NCI-H69 (cell line): ENCODE measurements at places on chromosomes 12 and 14.

DNA sequence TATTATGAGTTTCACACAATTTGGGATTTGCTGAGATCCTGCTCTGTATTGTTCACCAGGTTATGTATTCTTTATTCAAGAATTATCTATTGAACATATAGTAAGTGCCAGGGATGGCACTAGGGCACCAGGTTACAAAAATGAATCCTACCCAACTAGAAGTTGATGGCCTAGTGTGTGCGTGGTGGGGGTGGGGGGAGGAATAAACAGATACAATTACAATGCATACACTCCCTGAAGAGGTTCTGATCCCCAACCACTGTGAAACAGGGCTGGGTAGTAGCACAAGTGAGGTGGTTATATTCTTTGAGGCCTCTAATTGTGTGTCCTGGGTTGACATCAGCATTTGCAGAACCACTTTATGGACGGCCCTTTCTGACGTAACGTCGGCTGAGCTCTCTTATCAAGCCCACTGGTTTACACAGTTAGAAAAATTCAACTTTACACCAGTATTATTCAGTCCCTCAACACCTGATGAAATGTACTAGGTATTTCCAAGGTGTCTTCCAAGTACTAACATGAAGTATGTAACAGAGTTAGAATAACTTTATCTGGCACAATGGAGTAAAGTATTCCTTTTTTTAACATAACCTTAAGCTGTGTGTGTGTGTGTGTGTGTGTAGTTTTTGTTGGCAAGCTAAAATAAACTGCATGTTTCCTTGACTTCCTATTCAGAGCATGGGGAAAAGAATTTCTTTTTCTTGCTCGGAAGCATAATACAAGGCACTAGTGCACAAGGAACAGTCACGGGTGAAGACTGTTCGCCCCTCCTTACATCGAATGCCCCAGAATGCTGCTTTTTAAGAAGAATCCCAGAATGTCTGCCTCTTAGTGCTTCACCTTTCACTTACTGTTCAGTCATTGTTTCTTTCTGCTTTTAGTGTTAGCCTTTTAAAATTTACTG is 8.1 kb upstream of the GLRX5 start:
- no peak for DNase-seq

DNA sequence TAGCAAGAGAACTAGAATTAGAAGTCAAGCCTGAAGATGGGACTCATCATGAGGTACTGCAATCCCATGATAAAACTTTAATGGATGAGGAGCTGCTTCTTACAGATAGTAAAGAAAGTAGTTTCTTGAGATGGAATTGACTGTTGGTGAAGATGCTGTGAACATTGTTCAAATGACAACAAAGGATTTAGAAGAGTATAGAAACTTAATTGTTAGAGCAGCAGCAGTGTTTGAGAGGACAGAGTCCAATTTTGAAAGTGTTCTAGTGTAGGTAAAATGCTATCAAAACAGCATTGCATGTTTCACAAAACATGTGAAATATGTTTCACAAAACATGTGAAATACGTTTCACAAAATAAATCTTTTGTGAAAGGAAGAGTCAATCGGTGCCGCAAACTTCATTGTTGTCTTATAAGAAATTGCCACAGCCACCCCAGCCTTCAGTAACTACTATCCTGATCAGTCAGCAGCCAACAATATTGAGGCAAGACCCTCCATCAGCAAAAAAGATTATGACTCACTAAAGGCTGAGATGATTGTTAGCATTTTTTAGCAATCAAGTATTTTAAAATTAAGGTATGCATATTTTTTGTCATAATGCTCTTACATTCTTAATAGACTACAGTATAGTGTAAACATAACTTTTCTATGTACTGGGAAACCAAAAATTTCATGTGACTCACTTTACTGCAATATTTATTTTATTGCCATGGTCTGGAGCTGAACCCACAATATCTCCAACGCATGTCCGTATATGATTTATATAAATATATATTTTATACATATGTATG is 173.4 kb upstream of the BMP4 start:
- no peak for DNase-seq

- DNase-seq, result no peak
Observed at GRCh38 chr12:127500512-127501035, 766.4 kb upstream of the TMEM132C start.

GRCh38 chr12:7961395-7962178 is 25.6 kb upstream of the SLC2A3 start:
- DNase-seq, result no peak

- no peak for DNase-seq
Observed at GRCh38 chr12:11863478-11863906, 207.2 kb upstream of the BCL2L14 start.

- no peak for DNase-seq
Observed at GRCh38 chr12:106090591-106091445, 47.9 kb downstream of the NUAK1 start.

DNA sequence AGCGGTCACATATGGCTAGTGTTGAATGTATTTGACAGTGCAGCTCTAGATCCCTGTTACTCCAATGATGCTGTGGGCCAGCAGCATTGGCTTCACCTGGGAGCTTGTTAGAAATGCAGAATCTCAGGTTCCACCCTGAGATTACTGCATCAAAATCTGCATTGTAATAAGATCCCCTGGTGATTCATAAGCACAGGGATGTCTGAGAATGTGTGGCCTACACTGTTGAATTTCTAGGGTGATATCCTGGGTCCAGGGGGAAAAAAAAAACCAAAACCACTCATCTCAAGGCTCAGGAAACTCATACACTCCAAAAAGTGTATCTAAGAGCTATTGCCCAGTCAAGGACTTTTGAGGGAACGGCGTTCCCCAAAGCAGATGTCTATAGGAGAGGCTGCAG is 196.8 kb downstream of the PPM1H start:
- DNase-seq, result no peak

- no peak for DNase-seq
Observed at GRCh38 chr12:131242741-131243496, 289.2 kb downstream of the ADGRD1 start.

- DNase-seq, result no peak
Observed at GRCh38 chr12:52361553-52361952, 5.7 kb downstream of the KRT85 start.

DNA sequence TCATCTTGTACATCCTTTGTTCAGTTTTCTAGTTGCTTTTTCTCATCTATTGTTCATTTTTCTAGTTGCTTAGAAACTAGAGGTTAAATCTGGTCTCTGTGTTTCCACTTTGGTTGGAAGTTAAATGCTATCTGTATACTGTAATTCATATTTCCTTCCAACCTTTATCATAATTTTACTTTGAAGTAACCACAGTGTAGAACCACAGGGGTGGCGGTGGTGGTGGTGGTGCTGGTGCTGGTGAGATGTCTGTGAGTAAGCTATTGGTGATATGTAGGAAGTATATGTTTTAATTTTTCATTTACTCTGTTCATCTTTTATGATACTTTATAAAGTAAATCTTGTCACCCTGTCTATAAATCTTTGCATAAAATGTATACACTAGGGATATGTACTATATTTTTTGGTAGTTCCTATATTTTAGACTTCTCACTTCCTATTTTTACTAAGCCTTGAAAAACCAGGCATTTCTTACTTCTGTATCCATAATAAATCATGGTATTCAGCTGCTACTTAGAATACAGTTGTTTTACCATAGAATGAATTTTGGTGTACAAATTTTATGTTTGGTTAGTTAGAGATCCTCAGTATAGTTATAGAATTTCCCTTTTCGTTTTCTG is 31.9 kb downstream of the CCDC91 start:
- DNase-seq, result no peak

GRCh38 chr12:109804820-109805761 is 28.1 kb downstream of the TRPV4 start:
- peak; percentile 59 for DNase-seq

DNA sequence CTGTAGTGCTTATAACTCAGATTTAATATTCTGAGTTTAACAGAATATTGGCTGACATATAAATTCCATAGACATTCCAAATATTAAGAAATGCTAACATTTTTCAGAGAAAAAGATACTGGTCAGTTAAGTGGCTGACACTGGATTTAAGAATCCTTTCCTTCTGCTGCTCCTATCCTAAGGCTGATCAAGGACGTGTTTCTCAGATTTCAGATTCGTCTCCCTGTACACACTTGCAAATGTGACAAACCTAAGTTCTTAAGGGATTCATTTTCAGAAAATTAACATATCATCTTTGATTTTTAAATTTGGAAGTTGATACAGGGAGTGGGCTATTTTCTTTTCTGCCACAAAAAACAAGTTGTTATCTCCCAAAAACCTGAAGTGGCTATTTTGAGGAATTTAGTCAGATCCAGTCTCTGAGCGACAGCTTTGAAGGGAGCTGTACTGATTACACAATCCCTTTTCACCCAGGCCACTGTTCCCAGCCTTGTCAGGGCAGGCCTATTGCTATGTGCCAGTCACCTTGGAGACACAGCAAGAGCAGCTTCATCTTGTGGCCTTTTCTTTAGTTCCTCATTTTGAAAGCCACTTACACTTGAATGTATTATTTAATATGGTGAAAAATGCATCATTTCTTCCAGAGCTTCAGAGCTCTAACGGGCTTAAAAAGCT is 370.6 kb downstream of the KCNH5 start:
- peak; percentile 18 for DNase-seq

- no peak for DNase-seq
Observed at GRCh38 chr12:27464220-27464554, 17.7 kb downstream of the SMCO2 start.

GRCh38 chr12:124883263-124884130 is 19.8 kb upstream of the SCARB1 start:
- no peak for DNase-seq

- peak; percentile 88 for DNase-seq
Observed at GRCh38 chr12:57226588-57227314, 2.8 kb upstream of the SHMT2 start.

GRCh38 chr14:51430633-51431032 is 190.6 kb downstream of the TMX1 start:
- DNase-seq, result peak; percentile 66

DNA sequence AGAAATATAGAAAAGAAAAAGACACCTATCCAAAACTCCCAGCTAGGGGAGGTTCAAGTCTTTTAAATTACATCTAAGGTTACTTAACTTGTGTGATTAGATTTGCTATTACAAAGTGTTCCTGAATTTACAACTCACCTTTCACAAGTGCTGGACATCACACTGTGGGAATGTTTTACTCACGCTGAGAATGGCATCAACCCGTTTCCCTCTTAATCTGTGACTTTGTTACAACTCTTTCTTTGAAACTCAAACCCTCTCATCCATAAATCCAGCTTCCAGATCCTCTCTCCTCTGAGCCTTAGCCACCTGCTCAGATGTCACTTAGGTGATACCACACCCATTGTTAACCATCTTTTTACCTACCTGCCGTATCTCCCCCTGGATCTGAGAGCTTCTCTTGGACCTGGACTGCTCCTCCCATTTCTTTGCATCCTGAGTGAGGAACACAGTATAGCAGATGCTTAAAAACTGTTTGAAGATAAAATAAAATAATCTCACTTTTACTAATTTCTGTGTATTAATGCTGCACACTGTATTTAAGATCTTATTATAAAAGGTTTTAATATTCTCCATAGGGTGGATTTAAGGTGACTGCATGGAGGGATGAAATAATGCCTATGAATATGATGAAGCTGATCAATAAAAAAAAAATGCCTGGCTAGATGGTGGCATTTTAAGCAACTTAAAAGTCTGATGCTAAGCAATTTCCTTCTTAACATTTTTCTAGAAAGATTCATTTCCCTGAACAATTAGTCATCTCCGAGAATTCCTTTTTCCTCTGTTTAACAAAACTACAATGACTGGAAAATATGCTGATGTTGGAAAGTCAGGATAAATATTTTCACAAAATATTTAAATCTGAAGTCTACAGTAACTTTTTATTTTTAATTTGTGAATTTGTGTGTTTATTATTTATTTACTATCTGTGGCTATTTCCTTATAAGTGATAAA is 39.1 kb upstream of the NAP1L1 start:
- peak; percentile 13 for DNase-seq

GRCh38 chr14:68421116-68421515 is 371.8 kb downstream of the ZFP36L1 start:
- DNase-seq, result no peak

- DNase-seq, result no peak
Observed at GRCh38 chr12:79063258-79063657, 198.7 kb downstream of the SYT1 start.

- DNase-seq, result peak; percentile 69
Observed at GRCh38 chr12:100717733-100718067, 76.9 kb upstream of the ANO4 start.

GRCh38 chr12:127284870-127285431 is 982.0 kb upstream of the TMEM132C start:
- DNase-seq, result no peak

GRCh38 chr14:81594012-81594411 is 60.4 kb upstream of the SEL1L start:
- DNase-seq, result peak; percentile 88

DNA sequence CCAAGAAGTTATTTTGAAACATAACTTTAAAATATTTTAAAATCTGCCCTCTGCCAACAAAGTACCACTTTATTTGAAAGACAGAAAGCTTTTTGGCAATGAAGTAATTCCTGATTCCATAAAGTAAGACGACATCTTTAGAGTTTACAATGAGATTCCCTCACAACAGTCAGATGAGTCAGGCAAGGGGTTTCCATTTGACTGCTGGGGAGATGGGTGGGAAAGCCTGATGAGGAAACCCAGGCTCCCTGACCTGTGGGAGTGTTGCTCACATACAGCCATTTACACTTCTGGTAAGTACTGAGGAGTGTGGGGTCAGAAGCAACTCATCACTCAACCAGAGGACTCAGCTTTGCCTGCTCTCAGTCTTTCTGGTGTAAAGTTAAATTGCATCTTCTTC is 10.2 kb downstream of the KITLG start:
- DNase-seq, result peak; percentile 45

DNA sequence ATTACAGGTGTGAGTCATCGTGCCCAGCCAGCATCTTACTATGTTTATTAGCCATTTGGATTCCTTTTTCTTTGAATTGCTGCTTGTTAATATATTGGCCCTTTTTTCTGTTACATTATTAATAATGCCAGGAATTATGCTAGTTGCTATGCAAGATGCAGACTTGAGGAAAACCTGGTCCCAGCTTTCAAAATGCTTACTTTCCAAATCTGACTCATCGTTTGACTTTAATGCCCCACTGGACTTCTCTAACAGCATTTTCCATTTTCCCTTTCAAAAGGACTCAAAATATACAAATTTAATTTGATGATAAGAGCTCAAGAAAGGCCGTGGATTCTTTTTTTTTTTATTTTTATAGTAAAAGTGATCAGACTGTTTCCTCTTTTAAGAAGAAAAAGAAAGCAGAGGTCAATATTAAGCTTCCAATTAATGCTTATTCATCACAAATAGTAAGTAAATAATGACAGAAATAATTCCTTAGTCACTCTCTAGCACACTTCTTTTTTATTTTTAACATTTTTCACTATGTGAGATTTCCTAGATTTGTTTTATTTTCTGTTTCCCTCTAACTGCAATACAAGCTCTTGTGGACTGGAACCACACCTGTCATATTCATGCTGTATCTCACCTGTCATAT is 146.1 kb upstream of the FGD4 start:
- DNase-seq, result no peak
